ENCODE measurements at places on chromosomes 4 and X. TPM values are rescaled to one million over a fixed set of nuclear protein-coding genes. Genes with fewer than 3 reads are reported as not detected.

The GRID2 gene
- total RNA-seq, result not detected

The GRPR gene
- total RNA-seq, result not detected

The MAGEA8 gene
- total RNA-seq, result not detected

The CNKSR2 gene
- 0.27 TPM for total RNA-seq

The FGA gene
- total RNA-seq, result not detected

The GRXCR1 gene
- total RNA-seq, result not detected

The UGT2B11 gene
- total RNA-seq, result not detected

The AADAT gene
- 4.7 TPM for total RNA-seq

The TNMD gene
- total RNA-seq, result not detected

The CXCL9 gene
- not detected for total RNA-seq
